ENCODE measurements at places on chromosomes 6 and 20. TPM values are rescaled to one million over a fixed set of nuclear protein-coding genes. Genes with fewer than 3 reads are reported as not detected.

EDN1 gene
- 5.4 TPM for total RNA-seq

ME1 gene
- 17.9 TPM for total RNA-seq

RPS10 gene
- total RNA-seq, result 1,229 TPM

KCNK15 gene
- total RNA-seq, result 1.4 TPM

ZC2HC1B gene
- not detected for total RNA-seq

SDC4 gene
- 42.4 TPM for total RNA-seq

CPNE1 gene
- total RNA-seq, result 86.6 TPM

MCM8 gene
- 14.3 TPM for total RNA-seq

METTL24 gene
- 12.0 TPM for total RNA-seq

TMEM14C gene
- 73.2 TPM for total RNA-seq

CST3 gene
- 328 TPM for total RNA-seq

SAMD3 gene
- 7.9 TPM for total RNA-seq

GTPBP2 gene
- 46.9 TPM for total RNA-seq

VSTM2L gene
- 25.0 TPM for total RNA-seq

UNC93A gene
- total RNA-seq, result not detected

NKX2-2 gene
- total RNA-seq, result not detected

LAMA4 gene
- total RNA-seq, result 166 TPM

EYS gene
- total RNA-seq, result 230 TPM

ABHD12 gene
- 61.4 TPM for total RNA-seq

PCED1A gene
- 41.1 TPM for total RNA-seq

RUNX2 gene
- 5.1 TPM for total RNA-seq

EEF1A2 gene
- total RNA-seq, result 87.6 TPM

CCN2 gene
- 93.1 TPM for total RNA-seq

FAM83D gene
- total RNA-seq, result 6.3 TPM

DDX43 gene
- total RNA-seq, result 0.27 TPM

POPDC3 gene
- total RNA-seq, result 5.4 TPM

RFX6 gene
- total RNA-seq, result not detected

ASIP gene
- total RNA-seq, result 1.9 TPM

RBL1 gene
- total RNA-seq, result 25.1 TPM

SMLR1 gene
- not detected for total RNA-seq

RSPO4 gene
- total RNA-seq, result 0.66 TPM

C20orf202 gene
- total RNA-seq, result 0.77 TPM

CAGE1 gene
- not detected for total RNA-seq

HACE1 gene
- 55.3 TPM for total RNA-seq

NEU1 gene
- 32.8 TPM for total RNA-seq

SIRPB1 gene
- not detected for total RNA-seq

APOM gene
- total RNA-seq, result 1.0 TPM

SPDEF gene
- 1.8 TPM for total RNA-seq

SLC25A27 gene
- 97.2 TPM for total RNA-seq

PRKN gene
- 19.5 TPM for total RNA-seq

PROKR2 gene
- total RNA-seq, result not detected

XKR7 gene
- total RNA-seq, result 8.2 TPM

TRIM15 gene
- not detected for total RNA-seq

B3GAT2 gene
- 15.0 TPM for total RNA-seq

SSTR4 gene
- not detected for total RNA-seq

PDE10A gene
- total RNA-seq, result 19.6 TPM

C4A gene
- 29.9 TPM for total RNA-seq

CNBD2 gene
- total RNA-seq, result 8.4 TPM

RAMACL gene
- 5.2 TPM for total RNA-seq

LTB gene
- total RNA-seq, result 1.4 TPM

All from camera-type eye (tissue), 1 donor.